ENCODE measurements at places on chromosomes 11 and 22.

DNA sequence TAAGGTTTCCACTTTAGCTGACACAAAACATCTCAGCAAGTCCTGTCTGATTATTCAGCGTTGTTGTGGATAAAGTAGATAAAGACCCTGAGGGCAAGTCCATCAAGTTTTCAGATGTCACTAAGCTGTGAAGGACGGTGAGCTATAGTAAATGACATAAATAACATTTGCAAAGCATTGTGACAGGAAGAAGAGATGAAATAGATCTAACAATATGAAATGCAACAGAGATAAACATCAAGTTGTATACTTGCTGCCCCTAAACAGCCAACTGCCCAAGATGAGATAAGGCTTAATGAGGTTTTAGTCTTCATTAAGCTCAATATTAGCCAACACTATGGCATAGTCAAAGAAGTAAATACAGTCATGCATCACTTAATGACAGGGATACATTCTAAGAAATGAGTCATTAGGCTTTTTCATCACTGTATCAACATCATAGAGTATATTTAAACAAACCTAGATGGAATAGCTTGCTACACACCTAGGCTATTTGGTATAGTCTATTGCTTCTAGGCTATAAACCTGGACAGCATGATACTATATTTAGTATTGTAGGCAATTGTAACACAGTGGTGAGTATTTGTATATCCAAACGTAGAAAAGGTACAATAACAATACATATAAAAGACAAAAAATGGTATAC, 625.1 kb upstream of the ANO5 start:
- no peak for DNase-seq

DNA sequence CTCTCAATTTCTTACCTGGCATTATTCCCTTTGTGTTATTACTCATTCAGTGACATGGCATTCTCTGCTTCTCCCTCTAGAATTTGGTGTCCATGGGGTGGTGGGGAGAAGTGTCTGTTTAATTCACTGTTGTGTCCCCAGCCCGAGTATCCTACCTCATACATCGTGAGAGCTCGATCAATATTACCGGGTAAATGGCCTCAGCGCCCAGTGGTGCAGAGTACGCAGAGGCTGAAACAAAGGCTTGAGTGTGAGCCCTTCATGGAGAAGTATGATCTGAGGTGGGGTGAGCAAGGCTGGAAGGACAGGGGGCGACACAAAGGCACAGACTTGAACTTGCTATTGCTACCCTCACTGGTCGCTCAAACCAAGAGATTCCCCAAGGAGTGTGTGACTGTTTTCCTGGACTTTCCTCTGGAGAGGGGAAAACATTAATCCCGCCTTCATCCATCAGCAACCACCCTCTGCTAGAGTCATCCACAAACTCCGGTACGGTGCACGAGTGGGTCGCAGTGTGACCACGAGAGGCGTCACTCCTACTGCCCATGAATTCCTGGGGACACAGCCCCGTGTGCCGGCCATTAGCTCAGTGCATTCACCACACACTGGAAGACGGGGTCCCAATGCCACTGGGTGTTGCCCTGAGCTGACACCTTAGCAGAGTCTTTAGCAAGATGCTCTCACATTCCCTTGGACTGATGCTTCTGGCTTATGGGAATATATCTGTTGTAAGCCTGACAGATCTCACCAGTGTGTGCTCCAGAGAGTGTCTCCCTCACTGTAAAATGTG, 35.0 kb upstream of the CCND1 start:
- no peak for DNase-seq

DNA sequence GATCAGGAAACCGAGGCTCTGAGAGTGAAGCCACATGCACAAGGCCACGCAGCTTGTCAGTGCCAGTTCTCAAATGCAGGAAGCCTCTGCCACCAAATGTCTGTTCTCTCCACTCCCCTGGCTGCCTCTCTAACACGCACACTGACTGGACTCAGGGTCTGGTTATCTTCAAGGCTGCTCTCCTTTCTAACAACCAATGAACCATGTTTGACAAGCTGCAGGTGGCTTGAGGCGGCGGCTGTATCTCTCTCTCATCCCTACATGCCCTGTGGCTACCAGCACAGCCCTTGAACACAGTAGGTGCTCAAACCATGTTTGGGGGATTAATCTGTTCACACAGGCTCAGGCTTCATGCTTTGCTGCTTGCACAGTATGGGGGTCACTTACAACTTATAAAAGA, 23.7 kb downstream of the MFNG start:
- no peak for DNase-seq

- DNase-seq = no peak
Measured at GRCh38 chr11:106418791-106419190, 341.3 kb downstream of the AASDHPPT start.

DNA sequence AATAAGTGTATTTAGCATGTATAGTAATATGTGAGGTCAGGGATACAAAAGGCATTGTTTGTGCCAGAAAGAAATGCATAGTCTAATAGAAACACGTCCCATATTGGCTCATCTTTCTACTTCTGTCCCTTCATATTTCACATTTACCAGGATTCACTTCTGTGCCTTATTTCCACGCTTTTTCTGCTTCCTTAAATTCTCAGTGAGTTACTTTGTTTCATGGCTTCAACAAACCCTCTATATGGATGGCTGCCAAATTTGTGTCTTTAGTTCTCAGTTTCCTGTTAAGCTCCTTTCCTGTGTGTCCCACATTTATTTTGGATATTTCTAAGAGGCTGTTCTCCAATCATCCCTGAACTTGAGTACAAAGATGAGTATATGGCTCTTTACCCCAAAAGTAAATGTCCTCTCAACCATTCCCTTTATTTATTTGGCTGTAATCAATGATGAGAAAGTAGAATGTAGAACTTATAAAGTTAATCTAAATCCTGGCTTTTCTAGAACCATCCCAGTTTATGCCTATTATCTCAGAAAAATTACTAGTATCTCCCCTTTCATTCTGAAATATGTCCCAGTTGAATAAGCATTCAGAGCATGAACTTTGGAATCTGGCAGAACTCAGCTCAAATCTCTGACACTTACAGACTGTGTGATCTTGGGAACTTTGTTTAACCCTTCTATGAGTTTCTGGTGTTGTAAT, 23.5 kb downstream of the OR8B12 start:
- DNase-seq = no peak

DNA sequence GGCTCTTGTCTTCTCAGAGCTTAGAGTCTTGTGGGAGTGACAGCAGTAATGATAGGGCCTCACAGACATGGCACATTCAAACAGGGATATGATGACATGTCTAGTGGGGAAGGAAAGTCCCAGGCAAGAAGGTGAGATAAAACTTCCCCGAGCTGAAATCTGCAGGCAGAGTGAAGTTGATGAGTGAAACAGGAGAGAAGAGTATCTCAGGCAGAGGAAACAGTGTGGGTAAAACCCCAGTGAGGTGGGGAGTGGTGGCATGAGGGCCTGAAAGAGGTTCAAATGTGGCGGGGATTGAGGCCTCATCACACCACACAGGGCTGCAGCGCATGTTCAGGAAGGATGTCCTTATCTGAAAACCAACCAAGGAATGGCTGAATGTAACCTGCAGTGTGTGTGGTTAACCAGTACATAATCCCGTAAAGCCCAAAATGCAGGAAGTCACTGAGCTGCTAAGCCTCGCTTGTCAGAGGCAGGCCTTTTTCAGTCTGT, 153.8 kb upstream of the E2F8 start:
- no peak for DNase-seq

GRCh38 chr11:96267001-96267495, 75.9 kb downstream of the MAML2 start:
- no peak for DNase-seq

DNA sequence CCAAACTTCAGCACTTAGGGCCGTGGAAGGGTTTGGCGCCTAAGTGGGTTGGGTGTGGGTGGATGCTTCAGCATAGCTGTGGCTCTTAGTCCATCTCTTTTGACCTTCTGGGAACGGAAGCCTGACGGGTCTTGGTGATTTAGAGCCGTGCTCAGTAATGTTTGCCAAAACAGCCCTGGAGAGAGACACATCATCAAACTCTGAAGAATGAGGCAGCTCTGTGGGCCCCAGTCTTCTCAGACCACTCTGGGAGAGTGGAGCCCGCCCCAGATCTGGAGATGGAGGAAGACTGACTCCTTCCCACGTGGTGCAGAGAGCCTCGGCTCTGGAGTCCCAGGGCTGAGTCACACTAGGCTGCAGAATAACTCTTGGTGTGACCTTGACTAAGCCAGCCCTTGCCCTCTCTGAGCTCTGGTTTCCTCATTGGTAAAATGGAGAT, 168.9 kb downstream of the C11orf91 start:
- DNase-seq = no peak

GRCh38 chr11:132402071-132402684, 1031.8 kb downstream of the NTM start:
- peak; percentile 56 for DNase-seq

DNA sequence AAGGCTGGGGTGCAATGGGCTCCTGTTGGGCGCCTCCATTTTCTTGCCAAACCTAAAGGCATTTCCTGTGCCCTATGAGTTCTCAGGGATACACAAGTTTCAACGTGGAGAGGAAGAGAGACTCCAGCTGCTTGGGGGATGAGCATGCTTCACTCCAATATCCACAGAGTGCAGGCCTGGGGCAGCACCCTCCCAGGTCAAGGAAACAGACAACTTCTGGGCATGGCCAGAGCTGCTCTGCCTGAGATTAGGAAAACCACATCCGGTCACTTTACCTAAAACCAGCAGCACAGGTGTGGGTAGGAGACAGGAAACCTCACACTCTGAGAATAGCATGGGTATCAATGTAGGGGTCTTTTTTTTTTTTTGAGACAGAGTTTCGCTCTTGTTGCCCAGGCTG, 28.7 kb downstream of the TMEM184B start:
- no peak for DNase-seq

DNA sequence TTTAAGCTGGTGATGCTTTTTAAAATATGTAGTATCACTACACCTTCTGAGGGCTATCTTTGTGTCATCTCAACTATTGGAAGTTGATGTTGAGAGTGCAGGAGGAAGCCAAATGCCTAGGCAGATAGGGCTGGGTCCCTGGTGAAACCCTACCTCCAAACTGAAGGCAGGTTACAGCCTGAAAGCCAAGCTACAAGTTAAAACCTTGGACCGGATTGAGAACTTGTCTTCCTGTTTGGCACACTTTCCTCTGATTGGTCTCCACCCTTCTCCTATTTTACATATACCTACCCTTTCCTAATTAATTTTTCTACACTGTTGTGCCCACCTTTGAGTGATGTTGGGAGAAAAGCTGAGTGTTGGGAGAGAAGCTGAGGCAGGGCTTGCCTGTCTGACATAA, 287.8 kb upstream of the CNTN5 start:
- DNase-seq = no peak

- peak; percentile 52 for DNase-seq
Measured at GRCh38 chr11:131662317-131662972, 292.0 kb downstream of the NTM start.

DNA sequence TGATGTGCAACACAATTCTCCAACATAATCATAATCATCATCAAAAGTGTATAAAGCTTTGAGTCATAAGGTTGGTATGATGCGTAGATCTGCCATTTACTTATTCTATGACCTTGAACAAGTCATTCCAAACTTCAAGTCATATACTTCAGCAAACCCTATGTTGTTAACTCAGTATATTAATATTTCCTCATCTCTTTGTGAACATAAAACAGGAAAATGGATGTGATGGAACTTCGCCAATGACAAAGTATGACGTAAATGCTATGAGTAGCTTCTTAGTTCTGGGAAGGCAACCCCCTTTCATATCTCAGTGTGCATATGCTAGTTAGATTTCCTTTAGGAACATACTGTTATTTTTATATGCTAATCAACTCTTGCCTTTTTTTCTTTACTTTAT, 102.7 kb upstream of the ANO3 start:
- DNase-seq = no peak

- peak; percentile 59 for DNase-seq
Measured at GRCh38 chr22:27804470-27805297, 3.1 kb upstream of the MN1 start.

GRCh38 chr11:6351782-6352382, 31.6 kb upstream of the CAVIN3 start:
- DNase-seq = no peak

DNA sequence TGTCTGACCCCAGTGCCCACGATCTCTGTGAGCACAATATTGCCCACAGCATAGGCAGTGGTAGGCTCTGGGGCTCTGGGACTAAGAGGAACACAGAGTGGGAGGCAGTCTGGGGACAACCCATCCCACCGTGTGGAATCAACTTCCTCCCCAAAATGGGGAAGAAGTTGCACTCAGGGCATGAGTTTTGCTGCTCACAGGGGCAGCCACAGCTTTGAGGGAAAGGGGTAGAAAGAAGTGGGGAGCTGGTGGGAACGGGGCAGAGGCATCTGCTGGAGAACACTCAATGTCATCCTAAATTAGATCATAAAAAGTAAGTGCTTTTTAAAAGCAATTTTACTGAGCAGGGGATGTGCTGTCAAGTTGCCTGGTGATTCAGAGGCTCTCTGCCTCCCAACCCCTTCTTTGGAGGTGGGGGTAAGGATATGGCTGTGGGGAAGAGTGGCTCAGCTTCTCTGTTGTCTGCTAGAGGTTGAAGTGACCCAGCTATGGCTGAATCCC, 233.8 kb upstream of the NCAM1 start:
- DNase-seq = no peak

- no peak for DNase-seq
Measured at GRCh38 chr11:78641541-78641940, 66.9 kb upstream of the NARS2 start.

DNA sequence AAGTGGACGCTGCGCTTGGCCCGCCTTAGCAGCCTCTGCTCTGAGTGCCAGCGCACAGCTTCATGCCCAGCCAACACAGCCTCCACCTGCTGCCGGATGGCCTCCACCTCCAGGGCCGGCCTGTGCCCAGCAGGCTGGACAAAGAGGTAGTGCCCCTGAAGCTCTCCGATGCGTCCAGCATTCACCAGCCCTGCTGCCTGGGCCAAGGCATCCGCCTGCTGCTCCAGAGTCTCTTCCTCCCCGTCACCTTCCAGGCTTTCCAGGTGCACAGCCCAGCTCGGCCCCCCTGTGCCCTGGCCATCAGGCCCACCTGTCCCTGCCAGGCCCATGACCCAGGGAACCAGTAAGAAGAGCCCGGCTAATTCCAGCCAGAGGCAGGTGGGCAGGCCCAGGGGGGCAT, 2.5 kb downstream of the PCSK7 start:
- DNase-seq = no peak

- no peak for DNase-seq
Measured at GRCh38 chr11:117820071-117820470, 4.5 kb downstream of the FXYD2 start.

- DNase-seq = no peak
Measured at GRCh38 chr11:100638648-100639047, 48.4 kb upstream of the ARHGAP42 start.

Data from SW480 (cell line).